ENCODE measurements at places on chromosomes 5 and 9. TPM values are rescaled to one million over a fixed set of nuclear protein-coding genes. Genes with fewer than 3 reads are reported as not detected.

ZFP37 gene
- total RNA-seq = 1.4 TPM

CAVIN4 gene
- total RNA-seq = 0.11 TPM

IL33 gene
- not detected for total RNA-seq

GRCh38 chr9:27339661-27340284 is 42.8 kb upstream of the EQTN start:
- no peaks in the 10 kb centered on the region for H3K36me3 ChIP-seq
- H3K4me3 ChIP-seq = no peak overlapping the region
- no peak overlapping the region for H3K27ac ChIP-seq
- H3K4me1 ChIP-seq = no peaks in the 10 kb centered on the region
- H3K27me3 ChIP-seq = no peaks in the 10 kb centered on the region

- H3K27me3 ChIP-seq = no peaks in the 10 kb centered on the region
- peaks cover 49% of the 10 kb centered on the region for H3K36me3 ChIP-seq
- H3K4me1 ChIP-seq = peaks cover 20% of the 10 kb centered on the region
Measured at GRCh38 chr5:179769796-179770195, 24.0 kb upstream of the LTC4S start.

- peak overlapping the region; percentile 86 for H3K27ac ChIP-seq
- no peak for DNase-seq
- H3K4me1 ChIP-seq = peaks cover 61% of the 10 kb centered on the region
Measured at GRCh38 chr5:95809414-95809960, 13.0 kb downstream of the GLRX start.

DNA sequence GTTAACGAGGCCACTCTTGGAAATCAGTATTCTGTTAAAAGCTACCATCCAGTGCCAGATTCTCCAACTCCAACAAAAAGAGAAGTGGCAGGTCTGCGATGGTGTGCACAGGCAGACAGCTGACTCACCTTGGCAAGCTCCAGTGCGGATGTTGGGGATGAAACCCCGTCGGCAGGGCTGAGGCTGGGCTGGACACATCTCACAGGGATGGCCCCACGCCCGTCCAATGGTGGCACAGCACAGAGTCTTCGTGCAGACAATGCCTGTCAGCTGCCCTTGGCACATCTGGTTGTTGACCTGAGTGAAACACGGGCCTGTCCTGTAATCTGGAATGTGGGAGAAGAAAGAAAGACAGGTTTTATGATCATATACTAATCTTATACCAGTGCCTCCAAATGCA is 73.4 kb downstream of the FBN2 start:
- H3K27me3 ChIP-seq = no peaks in the 10 kb centered on the region
- no peaks in the 10 kb centered on the region for H3K4me1 ChIP-seq
- H3K36me3 ChIP-seq = no peaks in the 10 kb centered on the region
- no peak overlapping the region for H3K27ac ChIP-seq
- no peak overlapping the region for H3K4me3 ChIP-seq

GRCh38 chr5:14222206-14222605 is 79.1 kb downstream of the TRIO start:
- no peak for DNase-seq
- no peak overlapping the region for H3K4me3 ChIP-seq
- H3K27ac ChIP-seq = no peak overlapping the region
- H3K36me3 ChIP-seq = no peaks in the 10 kb centered on the region

DNA sequence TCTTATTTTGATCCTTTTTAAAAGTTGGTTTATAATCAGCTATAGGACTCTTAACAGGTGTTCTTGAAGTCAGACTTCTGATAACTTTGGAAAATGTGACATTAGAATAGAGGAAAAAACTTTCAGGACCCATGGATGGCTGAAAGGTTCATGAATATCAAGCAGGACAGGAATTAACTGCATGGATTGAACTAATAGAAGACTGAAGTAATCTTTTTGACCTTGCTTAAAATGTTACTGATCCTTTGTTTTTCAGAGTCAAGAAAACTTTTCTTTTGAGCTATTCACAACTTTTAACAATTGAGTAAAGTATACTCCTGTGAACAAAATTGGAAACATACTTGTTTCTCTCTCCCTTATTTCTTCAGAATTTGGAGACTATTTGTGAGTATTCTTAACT is 79.2 kb downstream of the PLK2 start:
- H3K4me3 ChIP-seq = no peak overlapping the region
- no peak for DNase-seq
- no peak overlapping the region for H3K27ac ChIP-seq
- peaks cover 7% of the 10 kb centered on the region for H3K27me3 ChIP-seq
- peaks cover 2% of the 10 kb centered on the region for H3K36me3 ChIP-seq
